NCI-H187 treated with DMSO at 0.1 percent for 48 hours (cell line): ENCODE measurements at places on chromosomes 5 and 9.

DNA sequence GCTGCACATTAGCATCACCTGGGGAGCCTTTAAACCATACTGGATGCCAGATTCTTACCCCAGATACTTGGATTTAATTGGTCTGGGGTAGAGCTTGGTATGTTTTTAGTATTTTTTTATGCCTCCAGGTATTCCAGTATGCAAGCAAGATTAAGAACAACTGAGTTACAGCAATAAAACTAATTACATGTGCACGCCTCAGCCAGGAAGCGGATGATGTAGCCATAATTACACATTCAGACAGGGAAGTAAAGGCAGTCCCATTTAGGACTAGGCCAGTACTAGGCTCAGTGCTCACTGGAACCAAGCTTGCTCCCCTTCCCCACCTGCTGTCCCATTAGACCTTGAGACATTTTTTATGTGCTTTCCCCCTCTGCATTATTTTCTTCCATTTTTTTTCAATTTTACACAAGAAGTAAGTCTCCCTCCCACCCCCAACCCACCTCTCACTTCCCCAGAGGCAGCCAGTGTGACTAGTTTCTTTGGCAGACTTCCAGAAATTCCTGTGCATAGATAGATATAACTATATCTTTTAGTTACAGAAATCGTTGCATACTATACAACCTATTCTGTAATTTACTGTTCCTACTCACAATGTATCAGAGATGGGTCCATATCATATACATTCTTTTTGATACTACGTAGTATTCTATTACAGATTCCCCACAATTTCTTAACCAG is 7.1 kb upstream of the GNAQ start:
- no peak for DNase-seq

- DNase-seq: no peak
Observed at GRCh38 chr5:105034401-105034763, 1471.8 kb upstream of the NUDT12 start.

DNA sequence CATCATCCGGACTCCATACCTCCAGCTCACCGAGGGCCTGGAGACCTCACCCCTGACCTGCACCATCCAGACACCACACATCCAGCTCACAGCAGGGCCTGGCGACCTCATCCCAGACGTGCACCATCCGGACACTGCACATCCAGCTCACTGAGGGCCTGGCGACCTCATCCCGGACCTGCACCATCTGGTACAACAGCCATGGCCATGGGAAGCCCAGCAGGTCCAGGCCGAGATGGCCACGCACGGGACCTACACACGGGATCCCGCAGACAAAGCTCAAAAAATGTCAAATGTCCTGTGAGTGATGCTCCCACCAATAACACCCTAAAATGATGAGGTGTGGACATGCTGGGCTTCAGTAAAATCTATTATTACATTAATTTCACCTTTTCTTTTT is 9.7 kb downstream of the TERT start:
- DNase-seq: no peak

DNA sequence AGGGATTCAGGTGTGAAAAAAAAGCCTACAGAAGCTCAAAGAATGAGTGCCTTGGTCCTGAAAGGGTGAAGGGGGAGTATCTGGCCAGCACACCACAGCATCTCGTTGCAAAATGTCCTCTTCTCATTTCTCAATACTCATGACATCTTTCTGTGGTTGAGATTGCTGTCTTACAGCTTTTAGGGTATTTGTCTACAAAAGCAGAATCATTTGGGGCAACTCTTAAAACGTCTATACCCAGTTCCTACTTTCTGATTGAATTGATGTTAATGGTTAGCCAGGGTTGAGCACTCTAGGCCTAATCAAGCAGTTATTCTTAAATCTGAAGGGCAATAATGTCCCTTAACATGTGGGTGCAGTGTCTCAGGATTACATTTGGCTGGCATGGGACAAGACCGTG is 21.2 kb upstream of the PCSK5 start:
- no peak for DNase-seq

- no peak for DNase-seq
Observed at GRCh38 chr5:179130101-179130681, 70.0 kb downstream of the ZNF354C start.

DNA sequence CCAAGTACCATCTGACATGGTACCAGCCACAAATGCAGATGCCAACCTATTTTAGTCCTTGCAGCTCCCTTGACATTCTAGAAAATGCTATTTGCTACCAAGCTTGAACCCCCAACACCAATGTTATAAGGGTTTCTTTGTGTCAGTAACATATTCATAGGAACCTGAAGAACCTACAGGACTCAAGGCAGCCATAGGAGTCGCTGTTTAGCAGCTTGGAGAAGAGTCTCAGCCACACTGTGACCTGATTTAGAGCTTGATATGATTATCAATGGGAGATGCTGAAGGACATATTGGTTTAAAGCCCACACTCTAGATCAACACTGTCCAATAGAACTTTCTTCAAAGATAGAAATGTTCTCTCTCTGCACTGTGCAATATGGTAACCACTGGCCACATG is 6.4 kb upstream of the ZFR start:
- DNase-seq: no peak

DNA sequence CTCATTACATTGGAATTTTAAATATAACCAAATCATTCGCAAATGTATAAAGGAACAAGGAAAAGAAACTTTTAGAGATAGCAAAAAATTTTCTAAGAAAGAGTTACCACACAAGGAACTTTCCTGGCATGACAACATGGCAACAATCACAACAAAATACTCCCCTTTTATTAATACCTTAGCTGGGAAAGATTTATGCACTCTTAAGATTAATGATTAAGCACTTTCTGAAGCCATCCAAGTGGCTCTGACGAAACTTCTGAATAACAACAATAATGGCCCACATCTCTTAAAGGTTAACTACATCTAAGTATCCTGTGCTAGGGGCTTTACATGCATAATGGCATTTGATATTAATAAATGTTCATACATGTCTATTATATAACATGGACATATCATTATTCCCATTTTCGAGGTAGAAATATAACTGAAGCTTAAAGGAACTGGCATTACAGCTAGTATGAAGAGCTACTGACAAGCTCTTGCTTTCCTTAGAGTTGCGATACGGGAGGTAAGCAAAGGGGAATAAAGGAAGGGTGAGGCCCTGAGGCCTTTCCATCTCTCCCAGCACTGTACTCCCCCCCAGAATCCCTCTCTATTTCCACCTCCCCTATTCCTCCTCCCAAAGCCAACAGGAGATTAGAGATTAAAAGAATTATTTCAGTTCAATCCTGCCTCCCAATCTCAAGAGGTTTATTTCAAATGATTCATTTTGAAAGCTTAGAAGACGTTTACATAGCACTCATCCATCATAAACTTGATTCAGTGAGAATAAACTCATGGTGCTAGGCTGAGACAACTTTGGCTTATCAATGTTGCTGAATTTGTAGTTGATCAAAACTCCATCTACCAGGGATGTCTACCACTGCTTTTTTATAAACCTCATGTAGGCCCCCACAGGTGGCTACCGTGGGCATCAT is 9.6 kb downstream of the MTMR12 start:
- no peak for DNase-seq

GRCh38 chr5:36199620-36200019 is 42.1 kb downstream of the NADK2 start:
- DNase-seq: no peak
